Upper lobe of left lung (tissue), 6 donors: ENCODE measurements at places on chromosomes 12 and 14. TPM values are rescaled to one million over a fixed set of nuclear protein-coding genes. Genes with fewer than 3 reads are reported as not detected.

The ORMDL2 gene
- 18.3 TPM for total RNA-seq

The ENDOU gene
- total RNA-seq: 0.14 TPM

DNA sequence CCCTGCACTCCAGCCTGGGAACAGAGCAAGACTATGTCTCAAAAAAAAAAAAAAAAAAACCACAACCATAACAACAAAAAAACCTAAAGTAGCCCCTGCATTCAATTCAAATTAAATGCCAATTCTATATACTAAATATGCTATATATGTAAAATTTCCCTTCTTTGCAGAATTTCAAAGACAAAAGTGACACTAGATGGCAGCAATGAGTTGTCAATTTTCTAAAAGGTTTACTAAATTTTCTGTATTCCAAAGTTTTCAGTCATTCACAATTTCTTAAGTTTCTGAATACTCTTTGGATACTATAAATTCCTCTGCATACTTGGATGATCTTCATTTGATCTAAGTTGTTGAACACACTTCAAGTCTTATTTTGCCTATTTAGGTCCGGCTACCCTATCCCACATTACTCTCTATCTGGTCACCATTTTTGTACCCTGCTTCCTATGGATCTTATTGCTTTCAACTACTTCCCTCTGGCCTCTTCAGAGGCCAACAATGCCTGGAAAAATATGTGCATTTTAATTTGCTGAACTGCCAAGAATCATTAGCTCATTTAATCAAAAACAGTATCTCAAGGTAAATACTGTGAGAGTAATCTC lies 27.9 kb downstream of the HNRNPC start:
- H3K36me3 ChIP-seq: no peaks in the 10 kb centered on the region
- H3K27me3 ChIP-seq: no peaks in the 10 kb centered on the region
- no peak overlapping the region for H3K4me3 ChIP-seq

The PPP1R3E gene
- 7.0 TPM for total RNA-seq

DNA sequence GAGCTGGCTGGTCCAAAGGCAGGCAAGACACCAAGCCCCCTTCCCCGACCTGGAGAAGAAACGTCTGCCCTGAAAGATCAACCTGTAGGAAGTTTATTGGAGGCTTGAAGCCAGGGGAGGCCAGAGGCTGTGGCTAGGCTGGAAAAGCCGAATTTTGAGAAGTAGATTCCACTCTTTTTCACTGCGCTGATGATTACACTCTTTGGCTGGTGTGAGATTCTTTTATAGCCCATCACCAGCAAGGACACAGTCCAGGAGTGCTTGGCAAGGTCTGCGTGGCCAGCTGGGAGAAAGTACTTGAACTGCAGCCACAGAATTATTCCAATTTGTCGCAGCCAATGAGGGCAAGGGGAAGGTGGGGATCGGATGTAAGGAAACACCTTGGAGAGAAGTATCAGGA lies 45.0 kb downstream of the SYNE3 start:
- peaks cover 31% of the 10 kb centered on the region for H3K36me3 ChIP-seq
- no peak overlapping the region for H3K4me3 ChIP-seq
- no peaks in the 10 kb centered on the region for H3K27me3 ChIP-seq
- H3K4me1 ChIP-seq: peaks cover 32% of the 10 kb centered on the region

DNA sequence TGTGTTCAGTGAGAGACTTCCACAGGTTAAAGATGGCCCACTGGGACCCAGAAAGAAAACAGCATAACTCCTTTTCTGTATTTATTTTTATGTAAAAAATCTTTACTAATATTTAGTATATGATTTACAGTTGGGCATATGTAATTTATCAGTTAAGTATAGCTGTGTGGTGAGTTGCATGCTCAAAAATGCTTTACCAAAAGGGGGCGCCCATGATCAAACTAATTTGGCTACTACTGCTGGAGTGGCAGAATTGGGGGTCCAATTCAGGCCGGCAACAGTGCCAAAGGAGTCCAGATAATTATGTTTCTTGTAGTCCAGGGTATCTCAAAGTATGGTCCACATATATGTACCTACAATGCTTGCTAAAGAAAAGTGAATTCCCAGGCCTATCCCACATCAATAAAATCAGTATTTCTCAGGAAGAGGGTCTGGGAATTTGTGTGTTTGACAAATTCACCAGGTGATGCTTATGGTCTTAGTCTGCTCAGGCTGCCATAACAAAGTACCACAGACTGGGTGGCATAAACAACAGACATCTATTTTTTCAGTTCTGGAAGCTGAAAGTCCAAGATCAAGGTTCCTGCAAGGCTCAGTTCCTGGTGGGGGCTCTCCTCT lies 152.0 kb downstream of the KTN1 start:
- no peaks in the 10 kb centered on the region for H3K4me1 ChIP-seq
- no peak overlapping the region for H3K27ac ChIP-seq
- no peak overlapping the region for H3K4me3 ChIP-seq
- no peaks in the 10 kb centered on the region for H3K27me3 ChIP-seq
